ENCODE measurements at places on chromosomes 2 and 18. TPM values are rescaled to one million over a fixed set of nuclear protein-coding genes. Genes with fewer than 3 reads are reported as not detected.

GRCh38 chr2:235011929-235012631 lies 60.3 kb downstream of the SH3BP4 start:
- DNase-seq, result no peak
- no peak overlapping the region for H3K4me3 ChIP-seq
- peak overlapping the region; percentile 74 for H3K27ac ChIP-seq
- no peaks in the 10 kb centered on the region for H3K36me3 ChIP-seq
- H3K4me1 ChIP-seq, result peaks cover 38% of the 10 kb centered on the region
- no peaks in the 10 kb centered on the region for H3K27me3 ChIP-seq

The RTKN gene
- total RNA-seq, result 53.3 TPM

DNA sequence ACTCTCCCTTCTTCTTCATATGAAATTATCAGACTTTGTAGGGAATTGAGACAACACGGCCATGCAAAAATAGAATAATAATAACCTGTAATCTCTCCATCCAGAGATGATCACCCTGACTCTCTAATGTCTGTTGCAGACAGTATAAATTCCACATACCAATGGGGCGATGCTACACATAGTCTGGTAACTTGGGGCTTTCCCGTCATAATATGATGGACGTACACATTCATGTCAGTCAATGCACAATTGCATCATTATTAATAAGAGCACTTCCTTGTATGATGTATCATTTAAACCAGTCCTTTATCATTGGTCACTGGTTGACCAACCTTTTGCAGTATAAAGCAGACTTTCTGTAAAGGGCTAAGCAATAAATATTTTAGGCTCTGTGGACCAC lies 39.5 kb upstream of the SCLY start:
- H3K4me3 ChIP-seq, result no peak overlapping the region
- H3K27ac ChIP-seq, result no peak overlapping the region
- no peaks in the 10 kb centered on the region for H3K36me3 ChIP-seq
- H3K4me1 ChIP-seq, result no peaks in the 10 kb centered on the region
- H3K27me3 ChIP-seq, result no peaks in the 10 kb centered on the region

The GALNT13 gene
- 1.4 TPM for total RNA-seq
